Astrocyte of the cerebellum (primary cell): ENCODE measurements at places on chromosomes 16 and 17.

DNA sequence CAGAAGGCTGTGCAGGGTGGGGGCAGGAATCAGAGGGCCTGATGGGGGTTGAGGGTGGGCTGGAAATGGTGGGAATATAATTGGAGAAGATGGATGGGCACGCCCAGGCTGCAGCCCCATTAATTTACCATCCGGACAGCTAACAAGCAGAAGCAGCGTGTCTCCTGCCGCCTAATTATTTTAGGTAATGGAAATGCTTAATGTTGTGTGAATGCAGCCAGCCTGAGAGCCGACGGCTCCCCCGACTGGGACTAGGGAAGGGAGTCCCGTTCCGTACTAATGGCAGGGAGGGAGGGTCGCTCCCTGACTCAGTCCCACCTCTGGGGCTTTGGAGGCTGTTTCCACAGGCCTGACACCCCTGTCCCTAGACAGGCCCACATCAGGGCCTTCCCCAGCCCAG lies 4.7 kb upstream of the OVCA2 start:
- DNase-seq, result no peak

DNA sequence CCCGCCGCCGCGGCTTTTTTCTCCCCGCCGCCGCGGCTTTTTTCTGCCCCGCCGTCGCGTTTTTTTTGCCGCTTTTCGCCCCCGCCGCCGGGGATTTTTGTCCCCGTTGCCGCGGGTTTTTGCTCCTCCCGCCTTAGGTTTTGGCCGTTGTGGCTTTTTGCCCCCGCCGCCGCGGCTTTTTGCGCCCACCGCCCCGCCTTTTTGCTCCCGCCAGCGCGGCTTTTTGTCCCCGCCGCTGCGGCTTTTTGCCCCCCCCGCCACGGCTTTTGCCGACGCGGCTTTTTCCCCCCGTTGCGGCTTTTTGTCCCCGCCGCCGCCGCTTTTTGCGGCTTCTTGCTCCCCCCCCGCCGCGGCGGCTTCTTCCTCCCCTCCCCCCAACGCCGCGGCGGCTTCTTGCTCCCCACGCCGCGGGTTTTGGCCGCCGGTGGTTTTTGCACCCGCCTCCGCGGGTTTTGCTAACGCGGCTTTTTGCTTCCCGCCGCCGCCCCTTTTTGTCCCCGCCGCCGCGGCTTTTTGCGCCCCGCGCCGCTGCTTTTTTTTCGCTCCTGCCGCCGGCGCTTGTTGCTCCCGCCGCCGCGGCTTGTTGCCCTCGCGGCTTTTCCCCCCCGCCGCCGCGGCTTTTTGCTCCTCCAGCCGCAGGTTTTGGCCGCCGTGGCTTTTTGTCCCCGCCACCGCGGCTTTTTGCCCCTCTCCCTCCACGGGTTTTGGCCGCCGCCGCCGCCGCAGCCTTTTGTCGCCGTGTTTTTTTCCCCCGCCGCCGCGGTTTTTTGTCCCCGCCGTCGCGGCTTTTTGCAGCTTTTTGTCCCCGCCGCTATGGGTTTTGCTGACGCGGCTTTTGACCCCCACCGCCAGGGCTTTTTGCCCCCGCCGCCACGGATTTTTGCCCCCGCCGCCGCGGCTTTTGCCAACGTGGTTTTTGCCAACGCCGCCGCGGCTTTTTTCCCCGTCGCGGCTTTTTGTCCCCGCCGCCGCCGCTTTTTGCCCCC lies 150.3 kb downstream of the KCNJ18 start:
- DNase-seq, result no peak

DNA sequence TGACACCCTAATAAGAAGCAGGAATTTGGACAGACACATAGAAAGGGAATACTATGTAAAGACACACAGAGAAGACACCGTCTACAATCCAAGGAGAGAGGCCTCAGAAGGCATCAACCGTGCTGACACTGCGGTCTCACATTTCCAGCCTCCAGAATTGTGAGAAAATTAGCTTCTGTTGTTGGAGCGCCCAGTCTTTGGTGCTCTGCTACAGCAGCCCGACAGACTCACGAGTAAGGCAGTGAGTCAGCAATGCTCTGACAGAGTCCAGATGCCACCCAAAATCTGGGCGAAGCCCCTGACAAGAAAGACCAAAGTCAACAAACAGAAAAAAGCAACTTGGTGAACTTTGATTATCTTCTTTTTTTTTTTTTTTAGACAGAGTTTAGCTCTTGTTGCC lies 32.5 kb upstream of the RAI1 start:
- no peak for DNase-seq

GRCh38 chr16:79367822-79368221 lies 232.7 kb downstream of the MAF start:
- no peak for DNase-seq

DNA sequence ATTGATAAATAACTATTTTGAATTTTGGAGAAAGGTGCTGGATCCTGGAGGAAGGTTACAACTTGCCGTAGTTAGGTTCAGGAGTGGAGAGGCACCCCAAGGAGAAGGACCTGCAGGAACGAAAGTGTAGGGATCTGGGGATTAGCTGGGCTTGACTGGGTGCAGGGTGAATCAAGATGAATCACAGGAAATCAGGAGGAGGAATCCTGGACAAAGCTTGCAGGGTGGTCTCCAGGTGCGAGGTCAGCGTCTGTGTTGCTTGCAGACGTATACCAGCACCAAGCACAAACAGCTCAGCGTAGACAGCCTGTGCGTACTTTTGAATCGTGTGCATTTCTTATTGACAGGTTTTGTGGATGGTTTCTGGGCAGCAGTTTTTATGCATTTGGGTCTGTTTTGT lies 144.3 kb downstream of the MSI2 start:
- DNase-seq, result no peak

GRCh38 chr16:84823484-84823883 lies 3.7 kb downstream of the CRISPLD2 start:
- DNase-seq, result no peak

- DNase-seq, result no peak
These were observed 32.5 kb upstream of the CCR7 start for GRCh38 chr17:40597556-40598300.

GRCh38 chr17:48728232-48729231 lies at the start of gene HOXB13:
Gene HOXB13 (minus strand): TSS chr17:48728750. CDS start chr17:48728593, 157 bp downstream.
- no peak for DNase-seq

DNA sequence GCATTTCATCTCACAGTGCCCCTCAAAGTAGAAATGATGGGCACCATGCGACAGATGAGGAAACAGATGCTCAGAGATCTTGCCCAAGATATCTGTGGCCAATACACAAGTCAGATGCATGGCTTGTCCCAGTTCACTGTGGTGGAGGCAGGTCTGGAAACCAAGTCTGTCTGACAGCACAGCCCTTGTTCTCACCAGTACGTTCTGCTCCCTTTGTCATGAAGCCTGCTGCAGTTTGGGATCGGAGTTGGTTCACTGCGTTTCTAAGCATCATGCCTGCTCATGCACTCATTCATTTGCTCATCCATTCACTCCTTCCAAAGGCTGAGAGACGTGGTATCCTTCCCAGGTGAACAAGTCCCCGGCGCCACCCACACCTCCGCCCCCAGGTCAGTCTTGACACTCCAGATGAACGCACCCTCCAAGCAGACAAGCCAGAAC lies 27.2 kb upstream of the MEAK7 start:
- no peak for DNase-seq

GRCh38 chr17:34920676-34921075 lies 40.6 kb downstream of the CCT6B start:
- no peak for DNase-seq

DNA sequence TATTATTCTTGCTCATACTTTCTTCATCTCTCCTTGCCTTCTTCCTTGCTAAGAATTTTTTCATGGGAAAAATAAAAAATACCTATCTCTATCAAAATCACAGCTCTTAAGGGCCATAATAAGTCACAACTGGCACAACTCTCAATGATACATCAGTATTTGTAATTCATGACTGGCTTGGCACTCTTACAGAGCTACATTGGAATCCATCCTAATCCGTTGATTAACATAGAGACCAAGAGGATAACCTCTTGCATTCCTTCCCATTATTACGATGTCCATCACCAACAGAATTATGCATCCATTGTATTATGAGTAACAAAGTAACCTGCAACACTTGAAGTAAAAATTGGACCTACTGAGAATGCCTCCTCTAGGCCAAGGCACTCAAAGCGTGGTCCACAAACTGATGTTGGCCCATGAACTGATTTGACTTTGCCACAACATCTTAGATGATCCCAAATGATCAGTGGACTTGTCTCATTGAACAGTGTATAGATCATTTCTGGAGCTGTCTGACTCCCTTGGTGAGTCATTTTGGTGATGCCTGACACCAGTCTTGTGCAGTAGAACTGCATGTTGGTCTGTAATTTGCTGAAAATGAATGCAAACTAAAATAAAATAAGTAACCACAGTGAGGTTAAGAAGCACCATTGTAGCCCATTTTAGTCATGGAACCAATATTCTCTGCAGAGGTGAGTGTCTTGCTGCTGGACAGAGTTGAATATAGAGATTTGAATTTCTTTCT lies 163.2 kb downstream of the AXIN2 start:
- no peak for DNase-seq

GRCh38 chr16:2737895-2738418 lies 14.5 kb upstream of the SRRM2 start:
- no peak for DNase-seq

DNA sequence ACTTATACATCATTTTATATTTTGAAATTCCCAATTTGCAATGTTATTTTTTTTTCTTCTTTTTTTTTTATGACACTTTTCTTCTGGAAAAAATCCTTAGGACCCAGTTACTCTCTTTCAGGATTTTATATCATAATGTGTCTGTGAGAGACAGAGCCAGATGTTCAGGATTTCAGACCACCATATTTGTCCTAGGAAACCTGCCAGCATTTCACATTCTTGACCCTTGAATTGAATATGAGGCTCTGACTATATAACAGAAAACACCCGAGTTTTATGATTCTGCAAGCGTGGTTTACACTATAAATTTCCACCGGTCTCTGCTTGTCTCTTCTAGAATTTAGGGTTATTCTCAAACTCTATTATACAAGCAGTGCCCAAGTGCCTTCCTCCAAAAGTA lies 621.0 kb downstream of the WWOX start:
- no peak for DNase-seq

- DNase-seq, result no peak
These were observed 65.0 kb downstream of the RPA1 start for GRCh38 chr17:1894753-1895339.

GRCh38 chr16:64453646-64454045 lies 668.2 kb downstream of the CDH11 start:
- no peak for DNase-seq

GRCh38 chr16:87976665-87977064 lies 25.4 kb downstream of the BANP start:
- no peak for DNase-seq

- no peak for DNase-seq
These were observed 59.6 kb downstream of the GSG1L start for GRCh38 chr16:28003923-28004322.

DNA sequence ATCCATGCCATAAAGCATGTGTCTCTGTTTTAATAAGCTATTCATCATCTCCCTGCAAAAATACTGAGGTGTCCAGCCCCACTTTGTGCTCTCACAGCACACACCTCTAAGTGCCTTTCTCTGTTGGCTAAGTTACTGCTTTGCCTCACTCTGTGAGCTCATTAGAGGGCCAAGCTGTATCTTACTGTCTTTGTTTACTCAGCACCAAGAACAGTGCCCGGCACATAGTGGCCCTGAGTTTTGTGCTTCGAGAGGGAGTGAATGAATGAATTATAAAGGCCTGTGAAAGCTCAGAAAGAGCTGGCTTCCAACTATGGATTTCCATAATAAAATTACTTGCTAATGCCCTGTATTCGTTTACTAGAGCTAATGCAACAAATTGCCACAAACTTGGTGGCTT lies 50.2 kb upstream of the NOG start:
- DNase-seq, result no peak

- peak; percentile 5 for DNase-seq
These were observed at the start of the genes KCTD19 and LRRC36 for GRCh38 chr16:67326472-67327309. Gene KCTD19 (minus strand): TSS chr16:67326741. CDS start chr16:67326707, 34 bp downstream. Gene LRRC36 (plus strand): TSS chr16:67326815. CDS start chr16:67326863, 48 bp downstream.
